NCI-H1105 (cell line): ENCODE measurements at places on chromosomes 5 and 9.
A peak's percentile ranks its signal among the peaks of the same experiment; 100 is the strongest.

DNA sequence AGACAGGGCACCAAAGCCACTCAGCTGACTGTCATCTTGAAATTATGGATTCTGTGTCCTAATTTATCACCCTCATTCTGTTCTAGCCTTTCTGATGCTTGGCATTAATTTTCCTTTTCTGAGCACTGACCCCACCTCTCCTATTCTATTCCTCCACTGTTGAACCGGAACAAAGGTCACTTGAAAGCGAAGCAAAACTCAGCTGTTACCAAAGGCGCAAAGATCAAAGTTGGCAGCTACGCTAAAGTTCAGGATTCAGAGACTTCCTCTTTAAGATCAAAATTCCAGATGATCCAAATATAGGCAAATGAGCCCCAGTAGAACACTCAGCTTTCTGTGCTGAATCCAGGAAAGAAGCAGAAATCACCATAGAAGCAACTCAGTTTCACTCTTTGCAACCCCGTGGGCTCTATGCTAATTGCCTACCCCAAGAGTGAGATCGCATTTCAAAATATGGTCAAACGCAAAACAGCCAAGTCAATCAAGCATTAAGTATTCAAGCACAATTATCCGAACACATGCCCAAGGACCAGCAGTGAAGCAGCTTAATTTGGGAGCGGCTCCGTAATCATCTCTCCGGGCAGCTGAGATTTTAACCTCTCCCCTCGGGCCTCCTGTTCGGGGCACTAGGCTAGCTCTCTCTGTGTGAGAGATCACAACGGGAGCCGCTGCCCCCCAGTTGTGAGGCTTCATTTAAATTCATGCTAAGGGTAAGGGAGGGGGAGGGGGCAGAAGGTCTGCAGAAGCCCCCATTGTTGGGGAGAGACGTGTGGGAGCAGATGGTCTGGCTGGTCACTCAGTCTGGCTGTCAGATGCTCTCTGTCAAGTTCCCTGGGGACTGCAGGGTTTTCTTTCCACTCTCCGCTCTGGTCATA, 288.6 kb downstream of the ELAVL2 start:
- DNase-seq, result no peak

- DNase-seq, result no peak
These were observed 33.8 kb upstream of the IL17B start for GRCh38 chr5:149412783-149413476.

DNA sequence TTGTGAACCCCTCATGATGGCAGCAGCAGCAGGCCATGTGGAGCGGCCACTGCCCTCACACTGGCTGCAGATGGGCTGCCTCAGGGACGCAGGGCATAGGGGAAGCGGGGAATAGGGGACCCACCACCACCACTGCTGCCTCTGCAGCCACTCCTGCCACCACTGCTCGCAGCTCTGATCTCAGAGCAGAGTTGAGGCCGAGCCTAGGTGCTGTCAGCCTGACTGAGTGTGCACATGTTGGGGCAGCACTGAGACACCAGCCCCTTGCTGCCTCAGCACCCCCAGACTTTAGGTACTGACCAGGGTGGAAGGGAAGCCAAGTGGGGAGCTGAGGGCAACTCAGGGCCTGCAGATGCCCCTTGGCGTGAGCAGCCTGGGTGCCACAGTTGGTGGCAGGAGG, 843.9 kb upstream of the DMAC1 start:
- no peak for DNase-seq

DNA sequence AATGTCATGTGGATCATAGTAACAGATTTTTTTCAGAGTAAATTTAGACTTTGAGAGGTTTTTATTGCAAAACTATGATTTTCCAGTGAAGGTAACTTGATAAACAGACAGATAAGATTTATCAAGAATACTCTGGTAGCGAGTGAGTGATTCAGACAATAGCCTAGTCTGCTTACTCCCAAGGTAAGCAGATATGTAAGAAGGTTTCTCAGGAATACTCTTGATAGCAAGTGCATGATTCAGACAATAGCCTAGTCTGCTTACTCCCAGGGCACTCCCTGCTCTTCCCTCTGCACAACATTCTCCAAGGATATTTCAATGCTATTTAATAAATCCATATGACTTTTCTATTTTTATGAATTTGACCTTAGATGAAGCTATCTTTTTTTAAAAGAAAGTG, 1881.5 kb downstream of the EFNA5 start:
- no peak for DNase-seq

DNA sequence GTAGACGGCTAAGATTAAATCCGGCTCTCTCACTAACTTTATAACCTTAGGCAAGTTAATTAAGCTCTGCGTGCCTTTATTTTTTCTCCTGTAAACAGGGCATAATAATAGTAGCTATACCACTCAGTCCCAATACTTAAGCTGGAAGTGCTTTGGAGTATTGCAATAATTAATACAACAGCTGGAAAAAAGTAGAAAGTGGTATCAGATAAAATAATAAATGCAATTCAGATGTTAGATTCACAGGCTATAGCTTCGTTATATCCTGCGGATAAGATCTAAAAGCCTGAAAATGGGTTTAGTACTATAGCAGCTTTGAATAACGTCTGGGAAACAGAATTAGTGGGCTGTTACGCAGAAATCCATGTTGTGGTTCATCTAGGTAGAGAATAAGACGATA, 51.8 kb downstream of the MEGF9 start:
- no peak for DNase-seq

DNA sequence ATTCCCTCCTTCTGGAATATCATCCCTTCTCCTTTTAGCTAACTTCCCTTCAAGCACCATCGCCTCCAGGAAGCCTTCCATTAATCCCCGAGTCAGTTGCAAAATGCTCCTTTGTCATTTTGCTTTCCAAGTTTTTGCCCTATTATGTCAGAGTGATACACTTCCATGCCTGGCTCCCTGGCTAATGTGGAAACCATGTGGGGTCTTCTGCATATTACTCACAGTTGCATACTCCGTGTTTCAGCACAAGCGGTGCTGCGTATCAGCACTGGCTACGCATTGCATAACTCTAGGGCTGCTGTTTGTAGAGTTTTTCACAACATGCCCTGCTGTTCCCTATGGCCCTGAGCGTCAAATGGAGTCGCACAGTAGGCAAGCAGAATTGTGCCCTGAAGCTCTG, 1.9 kb downstream of the TEX53 start:
- no peak for DNase-seq

DNA sequence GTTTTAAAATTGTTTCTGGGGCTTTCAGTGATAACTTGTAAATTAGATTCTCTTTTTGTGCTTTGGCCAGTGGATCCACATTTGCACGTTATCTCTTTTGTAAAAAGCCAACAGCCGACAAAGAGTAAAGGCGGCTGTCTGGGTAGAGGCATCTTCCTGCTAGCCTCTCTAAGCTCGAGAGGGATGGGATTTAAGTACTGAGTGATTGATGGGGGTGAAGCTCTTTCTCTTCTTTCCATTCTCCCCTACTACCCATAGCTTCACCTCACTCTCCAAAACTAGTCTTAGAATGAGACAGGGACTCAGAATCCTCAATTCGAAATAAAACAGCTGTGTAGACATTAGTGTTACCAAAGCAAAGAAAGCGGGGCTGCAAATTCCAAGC, 3.4 kb downstream of the PBX3 start:
- no peak for DNase-seq

DNA sequence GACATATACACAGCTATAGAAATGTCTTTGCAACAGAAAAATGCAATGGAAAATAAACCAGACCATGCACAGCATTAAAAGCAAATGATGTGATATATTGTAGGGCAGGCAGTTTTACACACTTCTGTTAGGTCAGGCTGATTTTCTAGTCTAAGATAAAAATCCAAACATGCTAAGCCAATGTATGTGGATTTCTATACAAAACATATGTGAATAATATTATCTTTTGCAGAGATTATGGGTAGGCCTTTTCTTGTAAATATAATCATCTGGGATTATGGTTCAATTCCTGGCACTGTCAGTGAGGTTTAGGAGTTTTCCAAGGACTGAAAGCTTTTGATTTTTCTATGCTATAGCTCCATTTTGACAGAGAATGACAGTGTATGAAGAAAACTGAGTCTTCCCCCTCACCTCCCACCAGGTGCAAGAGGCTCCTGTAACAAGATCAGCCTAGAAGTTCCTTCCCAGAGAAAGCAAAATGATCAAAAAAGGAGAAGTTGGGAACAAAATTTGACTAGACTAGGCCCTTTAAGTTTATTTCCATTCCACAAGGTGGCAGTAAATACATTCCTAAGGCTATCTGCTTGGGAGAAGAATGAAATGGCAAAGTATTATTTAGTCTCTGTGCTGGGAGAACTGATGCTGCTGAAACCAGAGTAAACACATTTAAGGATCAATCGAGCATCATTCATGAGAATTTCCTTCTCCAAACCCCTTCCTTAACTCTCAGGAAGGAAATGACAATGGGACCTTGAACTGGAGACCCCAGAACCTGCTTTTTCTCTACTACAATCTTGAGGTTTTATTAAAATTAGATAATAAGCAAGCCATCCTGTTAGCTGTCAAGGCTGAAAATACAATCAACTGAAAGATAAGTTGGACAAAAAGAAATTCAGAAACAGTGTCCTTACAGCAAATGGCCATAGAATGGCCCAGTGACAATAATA, 133.0 kb upstream of the TUT7 start:
- peak; percentile 67 for DNase-seq

DNA sequence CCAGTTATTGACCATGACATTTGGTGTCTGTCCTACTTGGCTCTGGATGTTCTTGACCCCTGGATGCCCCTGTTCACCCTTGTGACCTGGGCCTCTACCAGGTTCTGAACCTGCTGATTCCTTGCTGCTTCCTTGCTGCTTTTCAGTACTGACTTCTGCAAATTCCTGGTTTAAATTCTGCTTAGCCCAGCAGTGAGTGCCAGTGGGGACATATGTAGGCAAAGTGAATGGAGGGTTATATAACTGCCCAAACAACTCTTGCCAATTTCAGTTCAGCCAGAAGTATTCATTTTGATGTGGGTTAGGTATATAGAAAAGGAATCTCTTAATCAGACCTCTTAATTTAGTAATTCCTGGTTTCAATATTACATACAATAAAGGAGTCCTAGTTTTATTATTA, 220.6 kb downstream of the TAF11L14 start:
- DNase-seq, result no peak

GRCh38 chr9:115373710-115374045, 255.7 kb upstream of the TNC start:
- no peak for DNase-seq

GRCh38 chr5:95791751-95792150, 30.8 kb downstream of the GLRX start:
- no peak for DNase-seq

DNA sequence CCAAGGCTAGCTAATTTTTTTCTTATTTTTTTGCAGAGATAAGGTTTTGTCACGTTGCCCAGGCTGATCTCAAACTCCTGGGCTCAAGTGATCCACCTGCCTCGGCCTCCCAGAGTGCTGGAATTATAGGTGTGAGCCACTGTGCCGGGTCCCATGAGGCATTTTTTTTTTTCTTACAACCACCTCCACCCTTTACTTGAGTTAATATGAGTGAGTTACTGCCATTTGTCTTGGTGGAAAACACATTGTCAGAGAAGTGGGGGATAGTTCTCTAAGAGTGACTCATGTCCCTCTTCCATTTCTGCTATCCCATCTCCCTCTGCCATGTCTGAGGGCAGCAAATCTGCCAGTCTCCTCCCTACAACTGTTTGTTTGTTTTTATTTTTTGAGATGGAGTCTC, 163.4 kb upstream of the CLINT1 start:
- DNase-seq, result no peak

GRCh38 chr5:35369965-35370790, 139.9 kb upstream of the PRLR start:
- DNase-seq, result peak; percentile 18

- DNase-seq, result no peak
These were observed 282.9 kb upstream of the ATP10B start for GRCh38 chr5:161134956-161135355.

DNA sequence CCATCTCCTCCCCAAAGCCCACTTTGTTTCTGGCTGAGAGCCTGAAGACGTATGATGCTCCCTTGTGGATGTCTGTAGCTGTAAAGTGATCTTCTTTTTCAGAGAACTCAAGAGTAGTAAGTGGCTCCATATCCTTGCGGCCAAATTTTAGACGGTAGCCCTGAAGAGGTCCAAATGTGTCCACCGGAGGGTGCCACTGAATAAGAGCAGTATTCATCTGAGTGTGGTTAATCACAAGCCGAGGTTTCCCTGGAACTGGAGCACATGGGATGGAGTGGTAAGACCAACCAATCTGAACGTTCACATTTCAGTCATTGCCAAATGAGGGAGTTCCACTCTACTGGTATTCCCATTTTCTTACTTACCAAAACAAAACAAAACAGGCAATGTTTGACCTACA, 686.5 kb upstream of the DMAC1 start:
- DNase-seq, result peak; percentile 29

- no peak for DNase-seq
These were observed 13.5 kb downstream of the CNTLN start for GRCh38 chr9:17148324-17148723.

- DNase-seq, result no peak
These were observed 6.3 kb downstream of the EDIL3 start for GRCh38 chr5:84378420-84378819.

GRCh38 chr5:137752905-137753690, 1.1 kb downstream of the HNRNPA0 start:
- DNase-seq, result no peak

DNA sequence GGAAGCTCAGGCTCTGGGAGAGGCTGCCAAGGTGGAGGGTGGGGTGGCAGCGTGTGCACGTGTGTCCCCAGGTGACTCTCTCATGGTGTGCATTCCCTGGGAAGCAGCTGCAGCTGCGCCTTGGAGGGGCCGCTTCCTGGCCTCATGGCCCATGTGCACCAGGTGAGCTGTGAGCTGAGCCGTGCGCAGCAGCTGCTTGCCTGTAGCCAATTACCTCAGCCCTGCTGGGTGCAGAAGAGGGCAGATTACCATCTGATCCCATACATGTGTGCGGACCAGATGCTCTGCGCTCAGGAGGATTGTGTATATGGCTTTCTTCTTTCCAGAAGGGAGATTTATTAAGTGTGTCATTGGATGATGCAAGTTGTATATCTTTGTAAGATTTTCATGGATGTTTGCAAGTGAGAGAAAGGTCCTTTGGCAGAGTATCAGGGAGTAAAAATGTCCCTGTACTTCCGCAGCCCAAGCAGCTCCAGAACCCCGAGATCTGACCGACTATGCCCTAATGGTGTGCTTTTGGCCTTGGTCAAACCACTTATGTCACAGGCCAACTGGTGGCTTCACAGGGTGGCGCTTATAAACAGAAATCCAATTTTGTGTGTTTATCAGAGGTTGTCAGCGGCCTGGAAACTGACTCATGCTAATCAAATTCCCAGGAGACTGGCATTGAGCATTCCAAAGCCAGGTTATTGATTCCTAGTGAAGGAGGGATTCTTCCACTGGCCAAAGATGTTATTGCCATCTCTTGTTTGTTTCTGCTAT, 229.3 kb downstream of the GOLPH3 start:
- DNase-seq, result peak; percentile 29

DNA sequence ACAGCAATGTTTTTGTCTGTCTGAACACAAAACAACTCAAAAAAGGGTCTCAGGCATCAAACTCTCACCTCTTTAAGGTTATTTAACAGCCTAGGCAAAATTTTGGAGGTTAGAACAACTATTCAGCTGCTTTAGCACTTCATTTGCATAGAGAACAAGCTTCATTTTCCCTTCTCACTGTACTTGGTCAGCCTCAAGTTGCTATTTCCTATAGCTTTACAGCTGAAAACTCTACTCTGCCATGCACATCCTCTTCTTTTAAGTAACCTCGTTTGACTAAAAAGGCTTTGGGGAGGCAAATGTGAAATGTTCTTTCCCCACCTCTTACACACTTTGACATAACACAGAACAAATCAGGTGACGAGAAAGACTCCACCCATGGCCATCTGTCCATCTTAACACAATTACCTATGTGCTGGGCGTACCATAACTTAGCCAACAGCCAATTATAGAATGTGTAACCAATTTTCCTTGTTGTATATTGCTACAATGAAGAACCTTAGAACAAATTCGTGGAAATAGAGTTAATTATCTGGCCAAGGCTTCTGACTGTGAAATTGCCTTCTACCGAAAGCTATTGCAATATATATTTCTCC, 195.7 kb downstream of the DCP2 start:
- no peak for DNase-seq
